Activated B cell treated with CpG ODN at 0.5 μM for 24 hours (primary cell): ENCODE measurements at places on chromosomes 16 and 17. TPM values are rescaled to one million over a fixed set of nuclear protein-coding genes. Genes with fewer than 3 reads are reported as not detected.

DNA sequence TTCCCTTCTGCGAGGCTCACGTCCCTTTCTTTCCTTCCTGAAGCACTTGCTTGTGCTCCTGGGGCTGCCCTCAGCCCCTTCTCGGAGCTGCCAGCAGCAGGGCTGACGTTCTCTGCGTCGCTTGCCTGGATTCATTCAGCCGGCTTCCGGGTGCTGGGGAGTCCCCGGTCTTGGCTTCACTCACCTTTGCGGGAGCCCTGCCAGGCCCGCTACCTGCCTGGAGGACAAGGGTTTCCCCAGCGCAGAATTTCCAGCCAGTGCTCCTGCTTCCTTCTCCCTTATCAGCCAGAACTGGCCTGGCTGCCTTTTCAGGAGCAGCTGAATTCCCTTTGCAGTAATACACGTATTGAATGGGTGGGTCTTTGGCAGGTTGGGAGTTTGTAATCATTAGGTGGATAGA, 22.1 kb upstream of the IL17C start:
- no peak for DNase-seq

DNA sequence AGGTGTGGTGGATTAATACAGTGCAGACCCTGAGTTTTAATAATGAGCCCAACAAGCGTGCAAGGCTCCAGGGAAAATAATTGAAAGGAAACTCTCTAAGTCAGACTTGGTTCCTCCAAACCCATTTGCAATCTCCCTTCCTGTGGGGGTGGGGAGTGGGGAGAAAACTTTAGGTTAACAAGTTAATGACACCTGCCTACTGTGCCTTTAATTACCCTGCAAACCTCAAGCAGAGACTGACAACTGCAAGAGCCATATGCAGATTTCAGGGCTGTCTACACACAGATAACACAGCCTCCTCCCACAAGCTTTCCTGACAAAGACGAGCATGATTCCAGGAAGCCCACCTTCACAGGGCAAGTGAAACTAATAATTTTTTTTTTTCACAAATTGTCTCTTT, 359.3 kb downstream of the HS3ST4 start:
- DNase-seq, result no peak

GRCh38 chr16:12228079-12228601, 251.6 kb downstream of the SNX29 start:
- DNase-seq, result no peak

- DNase-seq, result no peak
Measured at GRCh38 chr16:1773703-1774447, 941 bp upstream of the MRPS34 start.

Gene CDRT4
- total RNA-seq, result 3.6 and 5.3 TPM in 2 replicates

Gene PABPN1L
- 0.44 and 0.67 TPM in 2 replicates for total RNA-seq

Gene FOXL1
- not detected in 2 replicates for total RNA-seq

Gene TMC6
- 746 and 896 TPM in 2 replicates for total RNA-seq
